ENCODE measurements at places on chromosomes 13 and 19.

GRCh38 chr19:45130888-45131615 lies 29.7 kb downstream of the NKPD1 start:
- peak; percentile 94 for DNase-seq

- DNase-seq: no peak
Observed at GRCh38 chr13:20140487-20140886, 20.4 kb downstream of the GJA3 start.

- DNase-seq: no peak
Observed at GRCh38 chr13:110228936-110229904, 77.7 kb downstream of the COL4A1 start.

DNA sequence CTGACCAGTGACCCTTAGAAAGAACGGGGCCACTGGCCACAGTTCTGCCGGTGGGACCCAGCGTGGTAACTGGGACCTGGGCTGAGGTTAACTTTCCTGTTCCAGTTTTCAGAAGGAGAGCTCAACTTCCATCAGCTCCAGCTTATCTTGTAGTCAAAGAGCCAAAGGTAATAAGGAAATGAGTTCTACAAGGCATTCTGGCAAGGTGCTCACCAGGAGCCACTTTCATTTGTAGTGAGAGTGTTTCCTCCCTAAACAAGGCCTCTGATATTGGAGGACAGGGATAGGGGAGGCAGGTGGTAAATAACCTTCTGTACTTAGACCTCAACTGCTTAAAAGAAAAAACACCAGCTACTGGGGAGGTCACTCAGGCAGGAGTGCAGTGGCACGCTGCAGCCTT lies 38.1 kb downstream of the PBX4 start:
- DNase-seq: no peak

GRCh38 chr19:19597809-19598306 lies 20.6 kb downstream of the PBX4 start:
- DNase-seq: no peak

DNA sequence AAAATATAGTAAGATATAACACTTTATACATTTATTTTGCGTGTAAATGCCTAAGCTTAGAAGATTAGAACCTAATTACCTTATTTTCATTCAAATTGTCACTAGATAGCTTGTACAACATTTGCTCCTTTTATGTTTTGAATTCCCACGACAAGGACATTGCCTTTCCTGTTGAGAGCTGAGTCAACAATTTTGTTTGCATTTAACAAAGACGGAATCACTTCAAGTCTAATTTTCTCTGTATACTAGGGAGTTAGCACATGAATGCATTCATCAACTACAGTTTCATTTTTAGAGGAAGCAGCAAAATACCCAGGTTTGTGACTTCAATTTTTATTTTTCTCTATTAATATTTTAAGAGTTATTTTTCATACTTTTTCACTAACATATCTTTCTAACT lies 48.7 kb upstream of the PCCA start:
- DNase-seq: peak; percentile 54
